ENCODE measurements at places on chromosomes 13 and 19.

GRCh38 chr19:43667876-43668405, 2.0 kb downstream of the PLAUR start:
- DNase-seq: no peak

GRCh38 chr13:109010912-109011311, 381.5 kb downstream of the MYO16 start:
- no peak for DNase-seq

DNA sequence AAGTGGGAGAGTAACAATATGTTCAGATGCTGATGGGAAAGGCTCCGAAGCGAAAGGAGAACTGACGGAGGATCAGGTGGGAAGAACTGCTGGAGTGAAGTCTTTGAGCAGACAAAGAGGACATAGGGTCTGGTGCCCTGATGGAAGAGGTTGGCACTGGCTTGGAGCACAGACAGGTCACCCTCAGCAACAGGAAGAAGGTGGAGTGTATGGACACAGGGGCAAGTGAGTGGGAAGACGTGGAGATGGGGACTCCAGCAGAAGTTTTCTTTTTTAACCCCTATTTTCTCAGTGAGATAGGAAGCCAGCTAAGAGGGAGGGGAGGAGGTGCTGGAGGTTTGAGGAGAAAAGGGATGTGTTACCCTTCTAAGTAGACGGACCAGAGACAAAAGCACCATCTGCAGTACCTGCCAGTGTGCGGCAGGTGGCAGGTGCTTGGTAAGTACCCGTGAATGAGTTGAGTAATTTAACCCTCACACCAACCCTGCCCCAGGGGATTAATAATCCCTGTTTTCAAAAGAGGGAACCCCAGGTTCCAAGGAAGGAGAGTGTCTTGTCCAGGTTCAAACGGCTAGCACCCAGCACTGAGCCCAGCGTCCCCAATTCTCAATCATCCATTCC, 11.2 kb downstream of the HAS1 start:
- no peak for DNase-seq

- DNase-seq: no peak
Measured at GRCh38 chr13:27081893-27082679, 89.5 kb downstream of the USP12 start.

DNA sequence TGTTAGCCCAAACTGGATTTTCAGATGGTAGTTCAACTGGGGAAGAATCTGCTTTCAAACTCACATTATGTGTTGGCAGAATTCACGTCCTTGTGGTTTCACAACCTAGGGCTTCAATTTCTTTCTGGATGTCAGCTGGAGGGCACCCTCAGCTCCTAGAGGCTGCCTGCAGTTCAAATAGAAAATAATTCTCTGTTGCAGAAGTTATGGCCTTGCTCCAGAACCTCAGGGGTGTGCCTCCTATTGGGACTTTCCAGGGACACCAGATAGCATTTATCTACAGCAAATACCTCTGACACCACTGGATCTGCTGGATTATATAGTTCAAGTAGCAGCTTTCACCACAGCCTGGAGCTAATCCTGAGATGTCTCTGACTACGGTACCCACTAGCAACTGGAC, 11.8 kb upstream of the RB1 start:
- no peak for DNase-seq

GRCh38 chr19:8811315-8812172, 20.6 kb downstream of the ZNF558 start:
- no peak for DNase-seq

DNA sequence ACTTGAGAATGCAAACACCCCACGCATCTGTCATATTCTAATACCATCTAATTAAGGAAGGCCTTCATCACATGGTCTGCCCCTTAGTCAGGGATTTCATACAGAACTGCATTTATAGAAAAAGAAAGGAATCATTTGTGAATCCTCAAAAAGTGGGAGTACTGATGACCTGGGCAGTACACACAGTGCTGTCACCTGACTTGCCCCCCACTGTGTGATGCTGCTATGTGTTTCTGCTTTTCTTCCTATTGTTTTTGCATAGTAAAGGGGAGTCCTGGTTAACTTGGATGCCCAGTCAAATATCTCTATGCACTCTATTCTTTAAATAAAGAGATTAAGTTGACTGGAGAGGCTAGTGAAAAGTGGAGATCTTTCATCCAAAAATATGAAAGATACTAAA, 1921.2 kb upstream of the PRR20A start:
- no peak for DNase-seq

DNA sequence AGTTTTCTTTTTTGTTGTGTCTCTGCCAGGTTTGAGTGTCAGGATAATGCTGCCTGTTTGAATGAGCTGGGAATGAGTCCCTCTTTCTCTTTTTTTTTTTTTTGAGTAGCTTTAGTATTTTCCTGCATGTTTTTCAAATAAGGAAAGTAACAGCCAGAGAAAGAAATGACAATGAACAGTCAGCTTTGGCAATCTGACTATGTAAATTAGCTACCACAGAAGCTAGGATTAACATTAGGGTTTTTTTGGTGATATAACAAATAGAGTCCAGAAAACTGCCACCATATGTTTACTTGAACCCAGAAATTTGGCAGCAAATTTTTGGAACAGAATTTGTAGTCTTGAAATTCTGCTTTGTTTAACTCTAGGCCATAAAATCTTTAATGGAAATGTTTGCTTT, 50.5 kb downstream of the SGCG start:
- DNase-seq: no peak

GRCh38 chr13:71464686-71465085, 402.3 kb downstream of the DACH1 start:
- DNase-seq: no peak

- DNase-seq: no peak
Measured at GRCh38 chr13:80341756-80342370, 937 bp upstream of the SPRY2 start.

GRCh38 chr19:2044709-2045500, 6.1 kb downstream of the MKNK2 start:
- DNase-seq: no peak

GRCh38 chr13:71621174-71622124, 245.6 kb downstream of the DACH1 start:
- no peak for DNase-seq

DNA sequence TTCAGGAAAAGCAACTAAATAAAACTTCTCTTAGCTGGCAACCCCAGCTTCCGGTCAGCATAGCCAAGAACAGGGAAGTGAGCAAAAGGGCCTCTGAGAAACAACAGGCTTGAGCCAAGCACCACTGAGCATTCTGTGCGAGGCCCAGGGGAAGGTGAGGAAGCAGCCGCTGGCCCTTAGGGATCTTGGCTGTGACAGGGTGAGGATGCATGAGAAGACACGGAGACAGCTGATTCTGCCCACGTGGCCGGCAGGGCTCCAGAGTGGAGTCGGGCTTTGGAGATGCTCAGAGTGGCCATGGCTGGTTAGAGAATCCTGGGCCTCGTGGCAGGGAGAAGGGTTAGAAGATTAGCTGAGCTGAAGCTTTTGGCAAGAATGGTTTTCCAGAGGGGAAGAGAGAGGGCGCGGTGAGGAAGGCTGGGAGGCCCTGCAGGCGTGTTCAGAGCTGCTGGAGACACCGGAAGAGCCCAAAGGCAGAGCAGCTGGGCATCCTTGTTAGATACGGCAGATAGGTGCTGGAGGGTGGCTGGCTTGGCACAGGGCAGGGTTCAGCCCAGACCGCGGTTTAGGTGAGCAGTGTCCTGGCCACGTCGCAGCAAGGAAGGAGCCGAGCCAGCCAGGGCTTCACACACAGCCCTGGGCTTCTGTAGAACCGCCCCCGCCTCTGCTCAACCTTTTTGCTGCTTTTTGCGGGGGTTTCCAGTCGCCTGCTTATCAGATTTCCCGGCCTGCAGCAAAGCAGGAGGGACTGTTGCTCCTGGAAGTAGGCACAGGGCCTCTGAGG, 17.3 kb downstream of the UPF1 start:
- DNase-seq: no peak

DNA sequence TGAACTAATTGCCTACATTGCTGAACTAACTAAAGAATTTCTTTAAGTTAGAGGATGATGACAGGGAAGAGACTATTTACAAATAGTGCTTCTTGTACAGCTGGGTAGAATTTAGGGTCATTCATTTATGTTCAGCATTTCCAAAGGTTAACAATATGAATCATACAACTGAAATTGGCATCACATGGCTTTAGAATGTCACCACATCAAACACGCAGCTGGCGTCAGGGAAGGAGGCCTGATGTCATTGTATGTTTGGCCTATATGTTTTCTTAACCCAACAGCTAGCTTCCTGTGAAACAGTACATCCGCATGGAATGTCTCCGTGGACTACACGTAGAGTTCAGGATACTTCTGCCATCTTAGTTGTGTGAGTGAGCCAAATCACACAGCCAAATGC, 99.0 kb upstream of the TNFSF11 start:
- no peak for DNase-seq

DNA sequence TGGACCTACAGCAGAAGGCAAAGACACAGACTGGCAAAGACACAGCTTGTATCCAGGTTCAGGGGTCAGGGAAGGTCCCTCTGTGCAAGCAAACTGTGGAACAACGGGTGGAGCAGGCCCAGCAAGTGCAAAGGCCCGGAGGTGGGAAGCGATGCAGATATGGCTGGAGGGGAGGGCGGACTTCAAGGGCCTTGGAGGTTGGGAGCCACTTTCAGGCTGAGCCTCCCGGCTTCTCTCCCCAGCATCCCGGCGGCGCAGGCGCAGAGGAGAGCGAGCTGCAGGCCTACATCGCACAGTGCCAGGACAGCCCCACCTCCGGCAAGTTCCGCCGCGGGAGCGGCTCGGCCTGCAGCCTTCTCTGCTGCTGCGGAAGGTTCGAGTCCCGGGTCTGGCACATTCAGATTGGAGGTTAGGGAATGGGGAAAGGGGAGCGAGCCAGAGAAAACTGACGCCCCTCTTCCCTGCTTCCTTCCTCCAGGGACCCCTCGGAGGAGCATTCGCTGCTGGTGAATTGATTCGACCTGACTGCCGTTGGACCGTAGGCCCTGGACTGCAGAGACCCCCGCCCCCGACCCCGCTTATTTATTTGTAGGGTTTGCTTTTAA, 2.1 kb upstream of the PNPLA6 start:
- no peak for DNase-seq

- DNase-seq: peak; percentile 28
Measured at GRCh38 chr13:80555796-80556678, 215.1 kb upstream of the SPRY2 start.

DNA sequence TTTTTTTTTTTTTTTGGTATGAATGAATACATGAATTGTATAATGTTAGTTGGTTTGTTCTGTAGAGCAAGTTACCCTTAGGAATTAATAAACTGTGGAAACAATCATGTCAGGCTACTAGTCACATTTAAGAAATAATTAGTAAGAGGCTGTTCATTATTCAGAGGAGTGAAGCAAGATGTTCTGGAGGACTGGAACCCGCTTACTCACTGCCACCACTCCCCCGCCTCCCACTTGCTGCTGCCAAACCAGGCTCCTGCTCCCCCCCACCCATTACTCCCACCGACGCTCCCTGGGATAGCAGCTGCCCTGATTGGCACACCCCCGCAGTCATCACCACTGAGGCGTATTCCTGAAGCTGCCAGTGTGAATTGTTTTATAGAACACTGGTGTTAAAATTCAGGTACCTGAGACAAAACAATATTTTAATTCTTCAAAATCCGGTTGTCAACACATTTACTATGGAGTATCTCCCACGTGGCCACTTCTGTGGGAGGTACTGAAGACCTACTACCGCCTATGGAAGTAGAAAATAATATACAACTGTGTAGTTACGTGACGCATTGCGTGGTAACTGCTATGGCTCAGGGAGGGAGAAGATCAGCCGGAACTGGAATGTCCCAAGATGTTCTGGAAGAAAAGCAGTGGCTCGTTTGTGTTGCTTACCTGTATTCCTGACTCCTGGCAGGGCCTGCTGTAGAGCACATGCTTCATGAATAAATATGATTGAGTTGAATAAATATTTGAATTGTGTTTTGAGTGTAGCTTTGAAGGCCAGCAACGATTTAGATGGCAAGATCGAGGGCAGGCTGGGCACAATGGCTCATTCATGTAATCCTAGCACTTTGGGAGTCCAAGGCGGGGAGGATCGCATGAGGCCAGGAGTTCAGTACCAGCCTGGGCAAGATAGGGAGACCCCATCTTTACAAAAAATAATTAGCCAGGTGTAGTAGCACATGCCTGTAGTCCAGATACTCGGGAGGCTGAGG, 1.7 kb downstream of the DPY19L3 start:
- DNase-seq: no peak

DNA sequence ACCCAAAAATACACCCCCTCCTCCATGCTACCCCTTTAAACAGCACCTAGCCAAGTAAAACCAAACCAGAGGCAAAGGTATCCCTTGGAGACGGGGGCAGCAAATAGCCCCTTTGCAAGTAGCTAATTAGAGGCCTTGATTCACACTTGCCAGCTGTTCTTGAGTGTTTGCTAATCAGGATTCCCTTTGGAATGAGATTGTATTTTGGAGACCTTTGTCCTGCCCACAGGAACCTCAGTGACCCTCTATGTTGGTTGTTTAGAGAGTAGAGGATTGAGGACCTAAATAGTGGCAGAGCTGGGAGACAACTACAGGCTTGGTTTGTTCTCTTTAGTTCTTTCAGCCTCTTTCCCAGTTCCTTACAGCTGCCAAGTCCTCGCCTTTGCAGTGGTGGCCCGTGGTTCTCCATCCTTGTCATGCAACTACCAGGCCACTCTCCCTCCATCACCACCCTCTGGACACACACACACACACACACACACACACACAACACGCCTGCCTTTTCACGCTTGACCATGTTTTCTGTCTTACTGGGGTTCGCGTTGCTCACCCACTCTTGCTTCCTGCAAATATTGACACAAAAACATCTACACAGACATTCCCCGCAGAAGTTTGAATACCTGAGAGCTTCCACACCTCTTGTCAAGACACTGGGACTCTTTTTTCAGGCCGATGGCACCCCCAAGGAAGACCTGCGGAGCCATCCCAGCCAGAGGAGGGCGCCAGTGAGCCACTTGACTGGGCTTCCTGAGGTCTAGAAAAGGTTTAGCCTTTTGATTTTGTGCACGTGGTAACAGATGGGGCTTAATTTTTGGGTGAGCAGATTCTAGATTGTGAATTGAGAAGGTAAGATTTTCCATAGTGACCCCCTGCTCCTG, 80.0 kb upstream of the GPR183 start:
- no peak for DNase-seq

- no peak for DNase-seq
Measured at GRCh38 chr19:5743630-5744029, 23.2 kb downstream of the CATSPERD start.

DNA sequence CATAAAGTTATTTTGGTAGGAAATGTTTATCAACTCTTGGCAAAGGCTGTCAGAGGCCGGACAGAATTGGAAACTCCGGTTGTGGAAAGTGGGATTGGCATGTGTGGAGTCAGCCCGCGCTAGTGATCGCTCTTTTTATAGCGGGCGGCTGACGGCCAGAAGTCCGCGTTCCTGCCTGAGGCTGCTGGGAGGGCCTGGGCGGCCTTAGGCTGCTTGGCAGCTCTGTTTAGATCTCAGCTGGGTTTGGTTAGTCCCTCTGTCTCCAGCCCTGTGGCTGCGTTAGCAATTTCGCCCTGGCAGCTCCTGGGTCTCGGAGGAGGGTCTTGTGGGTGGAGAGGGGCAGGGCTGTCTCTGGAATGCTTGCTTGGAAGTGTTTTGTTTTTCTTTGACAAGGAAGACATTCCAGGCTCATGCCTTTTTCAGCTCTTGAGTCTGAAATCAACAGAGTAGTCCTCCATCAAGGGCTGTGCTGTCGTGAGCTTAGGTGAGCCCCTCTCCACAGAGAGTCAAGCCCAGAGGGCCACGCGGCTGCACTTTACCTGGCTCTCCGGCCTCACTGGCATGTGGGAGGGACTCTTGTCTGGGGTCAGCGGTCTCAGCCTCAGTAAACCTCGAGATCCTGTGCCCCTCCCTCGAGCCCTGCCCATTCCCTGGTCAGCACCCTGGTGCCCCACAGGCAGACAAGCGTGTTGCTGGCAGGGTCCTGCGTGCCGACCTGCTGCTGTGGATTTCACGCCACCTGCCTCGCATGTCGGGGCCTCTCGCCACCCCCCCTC, 22.5 kb downstream of the DOT1L start:
- peak; percentile 91 for DNase-seq

Measured in astrocyte of the cerebellum (primary cell).